ENCODE measurements at places on chromosomes 4 and X. TPM values are rescaled to one million over a fixed set of nuclear protein-coding genes. Genes with fewer than 3 reads are reported as not detected.

Gene FAM9C
- not detected for total RNA-seq

Gene DDX53
- total RNA-seq: not detected

Gene CT45A10
- not detected for total RNA-seq

Gene GLUD2
- total RNA-seq: 0.32 TPM

Gene CSAG2
- total RNA-seq: not detected

Gene F9
- not detected for total RNA-seq

Gene MAPK10
- 4.7 TPM for total RNA-seq

Gene SLC7A11
- 153 TPM for total RNA-seq

Gene MAGED4B
- total RNA-seq: not detected

Gene COX7B
- 344 TPM for total RNA-seq

Gene UPF3B
- 18.5 TPM for total RNA-seq

Gene STATH
- not detected for total RNA-seq

Gene GAGE12C
- total RNA-seq: not detected

Data from MCF 10A (cell line).